ENCODE measurements at places on chromosomes 16 and 17.

- ATAC-seq = no peak
Observed at GRCh38 chr16:12904329-12904671, 2.9 kb downstream of the SHISA9 start.

DNA sequence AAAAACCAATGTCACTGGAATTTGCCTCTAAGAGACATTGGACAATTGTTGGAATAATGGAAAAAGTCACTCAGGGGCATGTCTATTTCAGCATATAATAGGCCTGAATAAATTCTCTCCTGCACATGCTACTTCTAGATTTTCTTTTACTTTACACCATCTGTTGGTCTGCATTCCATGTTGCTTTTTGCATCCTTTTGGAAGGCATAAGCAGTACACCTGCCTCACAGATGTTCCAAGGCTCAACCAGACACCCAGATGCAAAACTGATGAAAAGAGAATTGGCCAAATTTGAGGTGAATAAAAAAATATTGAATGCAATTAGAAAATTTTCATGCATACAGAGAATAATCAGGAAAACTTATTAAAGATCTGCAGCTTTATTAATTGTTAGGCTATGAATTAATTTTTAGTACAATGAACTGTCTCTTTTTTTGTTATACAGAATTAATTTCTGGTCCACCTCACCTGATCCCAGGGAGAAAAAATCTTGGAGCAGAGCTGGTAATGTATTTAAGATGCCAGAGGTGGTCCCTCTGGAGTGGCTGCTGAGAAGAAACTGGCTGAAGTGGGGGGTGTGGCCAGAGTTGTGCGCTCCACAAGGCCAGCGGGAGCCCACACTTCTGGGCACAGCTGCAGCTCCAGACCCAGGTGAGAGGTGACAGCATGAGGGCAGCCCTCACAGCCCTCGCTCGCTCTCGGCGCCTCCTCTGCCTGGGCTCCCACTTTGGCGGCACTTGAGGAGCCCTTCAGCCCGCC, 778.6 kb downstream of the CDH11 start:
- ATAC-seq = no peak

- no peak for ATAC-seq
Observed at GRCh38 chr16:81863630-81864352, 84.7 kb downstream of the PLCG2 start.

GRCh38 chr17:29705386-29705785, 82.7 kb upstream of the CORO6 start:
- ATAC-seq = no peak

- ATAC-seq = peak; percentile 57
Observed at GRCh38 chr16:11621920-11622651, 35.4 kb upstream of the LITAF start.

GRCh38 chr17:77210331-77210730, 69.6 kb downstream of the SEC14L1 start:
- no peak for ATAC-seq

DNA sequence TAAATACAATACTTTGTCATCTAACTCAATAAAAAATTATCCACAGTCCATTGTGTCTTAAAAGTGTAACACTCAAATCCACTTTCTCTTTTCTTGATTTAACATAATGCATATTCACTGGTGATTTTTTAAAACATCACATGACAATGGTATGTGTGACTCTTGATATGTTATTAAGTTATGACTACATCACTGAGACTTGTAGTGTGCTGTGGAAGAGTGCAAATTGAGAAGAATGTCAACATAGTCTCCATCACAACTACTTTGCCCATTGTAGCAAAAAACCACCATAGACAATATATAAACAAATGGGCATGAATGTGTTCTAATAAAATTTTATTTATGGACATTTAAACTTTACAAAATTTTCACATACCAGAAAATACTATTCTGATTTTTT, 380.7 kb upstream of the PMFBP1 start:
- no peak for ATAC-seq

DNA sequence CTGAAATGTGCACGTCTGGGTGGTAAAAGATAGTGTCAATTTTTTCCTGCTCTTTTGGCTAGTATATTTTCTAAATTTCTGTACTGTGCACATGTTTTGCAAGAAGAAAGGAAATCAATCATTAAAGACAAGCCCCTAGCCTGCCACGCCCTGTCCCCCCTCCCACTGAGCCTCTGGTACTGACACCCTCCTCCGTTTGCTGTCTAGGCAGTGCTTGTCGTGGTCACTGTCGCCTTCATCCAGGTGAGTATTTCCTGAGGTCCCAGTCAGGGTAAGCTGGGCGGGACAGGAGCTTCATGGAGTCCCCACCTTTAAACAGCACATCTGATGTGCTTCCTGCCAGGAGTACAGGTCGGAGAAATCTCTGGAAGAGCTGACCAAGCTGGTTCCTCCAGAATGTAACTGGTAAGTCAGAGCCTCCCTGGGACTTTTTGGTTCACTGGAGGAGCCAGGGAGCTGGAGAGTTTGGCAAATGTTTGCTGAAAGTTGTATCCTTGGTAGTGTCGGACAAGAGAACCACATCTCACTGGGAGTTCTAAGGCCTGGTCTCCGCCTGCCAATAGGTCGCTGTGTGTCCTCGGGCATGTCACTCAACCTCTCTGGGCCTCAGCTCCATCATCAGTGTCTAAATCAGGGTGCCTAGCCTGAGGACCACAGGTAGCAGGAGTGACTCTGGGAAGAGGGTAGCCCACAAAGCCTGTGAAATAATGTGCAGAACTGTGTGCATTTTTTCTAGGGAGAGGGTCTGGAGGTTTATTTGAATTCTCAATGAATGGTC, 42.2 kb downstream of the ATP2C2 start:
- no peak for ATAC-seq

DNA sequence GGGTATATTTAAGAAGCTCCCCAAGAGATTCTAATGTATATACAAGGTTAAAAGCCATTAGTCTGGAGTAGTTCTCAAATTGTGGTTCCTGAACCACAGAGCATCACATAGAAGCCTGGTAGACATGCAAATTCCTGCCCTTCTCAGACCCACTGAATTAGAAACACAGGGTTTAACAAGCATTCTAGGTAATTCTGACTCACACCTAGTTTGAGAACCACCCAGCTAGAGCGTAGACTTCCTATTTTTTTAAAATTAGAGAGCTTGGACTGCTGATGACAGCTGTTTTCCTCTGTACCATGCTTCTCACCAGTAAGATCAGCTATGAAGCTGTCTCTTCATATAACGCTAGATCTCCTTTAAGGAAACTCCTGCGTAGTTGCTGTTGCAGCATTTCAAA, 50.6 kb downstream of the HS3ST3B1 start:
- ATAC-seq = peak; percentile 95

- ATAC-seq = no peak
Observed at GRCh38 chr17:9279893-9280292, 258.6 kb downstream of the NTN1 start.

GRCh38 chr16:88754912-88755744, 29.9 kb downstream of the PIEZO1 start:
- ATAC-seq = no peak

GRCh38 chr16:4704913-4705312, 11.6 kb downstream of the NUDT16L1 start:
- no peak for ATAC-seq

DNA sequence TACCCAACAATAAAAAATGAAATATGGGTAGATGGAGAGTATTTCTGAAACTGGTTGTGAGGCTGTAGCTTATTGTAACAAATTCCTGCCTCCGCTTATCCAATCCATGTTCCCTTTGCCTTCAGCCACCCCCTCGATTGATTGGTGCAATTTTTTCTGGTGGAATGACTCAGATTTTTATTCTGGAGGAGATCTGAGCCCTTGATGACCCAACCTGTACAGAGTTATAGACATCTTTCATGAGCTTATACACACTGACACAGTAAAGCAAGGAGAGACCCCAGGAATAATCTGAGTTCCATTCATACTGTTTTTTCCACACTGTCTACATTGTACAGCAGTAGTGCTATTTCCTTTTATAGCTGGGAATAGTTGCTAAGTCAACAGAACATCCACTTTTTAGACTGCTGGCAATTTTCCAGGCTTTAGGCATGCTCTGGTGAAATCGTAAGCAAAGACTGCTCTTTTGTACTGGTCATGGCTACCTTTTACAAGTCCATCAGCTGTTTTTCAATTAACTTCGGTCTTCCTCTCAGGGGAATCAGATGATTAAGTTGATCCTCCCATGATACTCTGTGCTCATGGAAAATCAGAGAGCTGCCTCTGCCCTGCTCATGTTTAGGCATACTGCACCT, 30.1 kb downstream of the CCL4 start:
- no peak for ATAC-seq

- no peak for ATAC-seq
Observed at GRCh38 chr17:43966276-43966675, 12.5 kb upstream of the PYY start.

DNA sequence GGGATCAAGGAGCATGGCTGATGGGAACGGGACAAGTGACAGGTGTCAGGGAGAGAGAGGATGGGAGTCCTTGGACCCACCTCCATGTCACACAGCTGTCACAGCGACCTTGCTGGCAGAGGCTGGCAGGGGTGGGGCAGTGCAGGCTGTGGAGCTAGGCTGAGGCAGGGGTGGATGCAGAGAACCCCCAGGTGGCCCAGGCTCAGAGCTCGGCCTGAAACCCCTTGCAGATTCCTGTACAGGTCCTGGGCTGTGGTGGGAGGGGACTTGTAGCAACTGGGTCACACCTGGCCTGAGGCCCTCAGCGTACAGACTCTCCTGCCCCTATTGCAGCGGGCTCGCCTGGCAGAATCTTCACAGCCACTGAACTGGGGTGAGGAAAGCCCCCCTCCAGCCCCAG, 174.1 kb downstream of the NTN1 start:
- ATAC-seq = no peak

GRCh38 chr17:73184136-73184993, 8.5 kb upstream of the COG1 start:
- ATAC-seq = no peak

- ATAC-seq = no peak
Observed at GRCh38 chr17:34075076-34075475, 180.0 kb upstream of the CCL2 start.

DNA sequence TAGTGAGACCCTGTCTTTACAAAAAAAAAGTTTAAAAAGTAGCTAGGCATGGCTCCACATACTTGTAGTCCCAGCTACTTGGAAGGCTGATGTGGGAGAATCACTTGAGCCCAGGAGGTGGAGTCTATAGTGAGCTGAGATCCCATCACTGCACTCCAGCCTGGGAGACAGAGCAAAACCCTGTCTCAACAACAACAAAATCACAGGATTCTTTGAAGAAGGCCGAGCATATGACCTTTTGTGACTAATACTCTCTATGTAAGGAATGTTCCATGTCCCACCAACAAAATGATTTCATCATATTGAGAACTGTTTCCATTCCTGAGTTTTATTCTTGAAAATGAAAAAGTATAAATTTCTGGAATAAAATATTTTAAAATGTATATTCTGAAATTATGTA, 58.9 kb upstream of the EFCAB3 start:
- ATAC-seq = no peak

GRCh38 chr17:3976675-3977171, 12.5 kb upstream of the ATP2A3 start:
- no peak for ATAC-seq

- ATAC-seq = peak; percentile 18
Observed at GRCh38 chr16:85310868-85311585, 198.8 kb upstream of the CIBAR2 start.

DNA sequence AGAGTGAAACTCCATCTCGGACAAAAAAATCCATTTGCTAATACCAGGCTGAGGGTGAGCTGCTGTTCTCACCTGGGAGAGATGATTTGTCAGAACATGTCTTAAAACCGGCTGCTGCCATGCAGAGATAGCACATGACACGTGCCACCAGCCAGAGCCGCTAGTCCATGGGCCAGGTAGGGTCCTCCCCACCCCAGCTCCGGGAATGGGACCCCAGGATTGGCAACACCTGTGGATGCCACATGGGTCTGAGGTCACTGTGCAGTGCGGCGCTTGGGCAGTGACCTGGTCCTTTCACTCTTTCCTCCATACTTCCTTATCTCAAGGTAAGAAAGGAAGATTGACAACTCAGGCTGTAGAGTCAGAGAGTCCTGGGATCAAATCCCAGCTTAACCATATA, 393.3 kb upstream of the TNRC6C start:
- no peak for ATAC-seq
